ENCODE measurements at places on chromosomes 13 and 19.

DNA sequence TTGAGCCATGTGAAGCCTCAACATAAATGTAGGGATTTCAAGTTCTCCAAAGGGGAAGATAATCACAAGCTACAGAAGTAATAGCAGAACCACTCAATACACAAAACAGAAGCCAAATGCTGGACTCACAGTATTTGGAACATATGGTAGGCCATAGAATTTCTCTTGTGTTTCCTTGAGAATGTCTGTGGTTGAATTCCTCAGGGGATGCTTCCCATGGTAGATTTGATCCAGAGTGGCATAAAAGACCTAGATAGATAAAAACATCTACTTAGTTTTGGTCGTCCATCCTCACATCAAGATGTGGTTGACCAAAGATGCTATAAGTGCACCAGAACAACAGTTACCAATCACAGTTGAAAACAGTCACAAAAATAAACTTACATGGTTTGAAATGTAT lies 83.4 kb downstream of the MIPEP start:
- no peak overlapping the region for H3K4me3 ChIP-seq
- no peaks in the 10 kb centered on the region for H3K27me3 ChIP-seq
- H3K4me1 ChIP-seq = no peaks in the 10 kb centered on the region
- H3K27ac ChIP-seq = no peak overlapping the region
- DNase-seq = no peak

GRCh38 chr13:50214514-50214913 lies 199.3 kb downstream of the KCNRG start:
- no peaks in the 10 kb centered on the region for H3K36me3 ChIP-seq
- no peak for DNase-seq
- H3K4me3 ChIP-seq = no peak overlapping the region
- H3K4me1 ChIP-seq = no peaks in the 10 kb centered on the region
- no peak overlapping the region for H3K27ac ChIP-seq

DNA sequence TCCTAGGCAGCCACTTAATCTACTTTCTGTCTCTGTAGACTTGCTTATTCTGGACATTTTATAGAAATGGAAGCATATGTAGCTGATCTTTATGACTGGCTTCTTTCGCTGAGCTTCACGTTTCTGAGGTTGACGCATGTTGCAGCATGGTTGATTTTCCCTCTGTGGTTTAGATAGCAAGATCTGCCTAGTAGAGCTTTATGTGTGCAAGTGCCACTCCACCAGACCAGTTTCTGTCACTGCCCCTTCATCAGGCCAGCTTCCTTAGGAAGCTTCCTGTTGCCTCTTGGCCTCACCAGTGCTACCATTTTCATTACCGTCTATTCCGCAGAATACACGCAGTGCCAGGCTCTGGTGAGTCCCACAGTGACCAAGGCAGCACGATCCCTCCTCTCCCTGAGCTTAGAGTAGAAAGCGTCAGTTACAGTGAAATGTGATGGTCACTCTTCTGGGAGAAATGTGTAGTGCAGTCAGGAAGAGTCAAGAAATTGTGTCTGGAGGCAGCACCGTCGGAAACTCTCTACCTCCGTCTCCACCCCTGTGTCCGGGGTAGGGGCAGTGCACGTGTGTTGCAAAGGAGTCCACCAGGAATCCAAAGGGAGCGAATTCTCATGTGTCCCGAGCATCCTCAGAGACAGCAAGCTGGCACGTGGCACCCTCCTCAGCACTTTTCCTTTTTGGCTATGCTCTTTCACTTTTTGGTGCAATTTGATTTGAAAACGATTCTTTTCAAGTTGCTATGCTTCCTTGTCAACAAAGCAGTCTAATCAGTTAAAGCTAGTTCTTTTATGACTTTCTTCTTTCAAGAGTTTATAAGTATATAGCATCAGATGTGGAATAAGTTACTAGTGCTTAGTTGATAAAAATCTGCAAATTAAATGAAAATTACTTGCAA lies 45.4 kb upstream of the GPR183 start:
- no peak overlapping the region for H3K27ac ChIP-seq
- no peaks in the 10 kb centered on the region for H3K27me3 ChIP-seq
- H3K4me3 ChIP-seq = no peak overlapping the region
- H3K4me1 ChIP-seq = no peaks in the 10 kb centered on the region

DNA sequence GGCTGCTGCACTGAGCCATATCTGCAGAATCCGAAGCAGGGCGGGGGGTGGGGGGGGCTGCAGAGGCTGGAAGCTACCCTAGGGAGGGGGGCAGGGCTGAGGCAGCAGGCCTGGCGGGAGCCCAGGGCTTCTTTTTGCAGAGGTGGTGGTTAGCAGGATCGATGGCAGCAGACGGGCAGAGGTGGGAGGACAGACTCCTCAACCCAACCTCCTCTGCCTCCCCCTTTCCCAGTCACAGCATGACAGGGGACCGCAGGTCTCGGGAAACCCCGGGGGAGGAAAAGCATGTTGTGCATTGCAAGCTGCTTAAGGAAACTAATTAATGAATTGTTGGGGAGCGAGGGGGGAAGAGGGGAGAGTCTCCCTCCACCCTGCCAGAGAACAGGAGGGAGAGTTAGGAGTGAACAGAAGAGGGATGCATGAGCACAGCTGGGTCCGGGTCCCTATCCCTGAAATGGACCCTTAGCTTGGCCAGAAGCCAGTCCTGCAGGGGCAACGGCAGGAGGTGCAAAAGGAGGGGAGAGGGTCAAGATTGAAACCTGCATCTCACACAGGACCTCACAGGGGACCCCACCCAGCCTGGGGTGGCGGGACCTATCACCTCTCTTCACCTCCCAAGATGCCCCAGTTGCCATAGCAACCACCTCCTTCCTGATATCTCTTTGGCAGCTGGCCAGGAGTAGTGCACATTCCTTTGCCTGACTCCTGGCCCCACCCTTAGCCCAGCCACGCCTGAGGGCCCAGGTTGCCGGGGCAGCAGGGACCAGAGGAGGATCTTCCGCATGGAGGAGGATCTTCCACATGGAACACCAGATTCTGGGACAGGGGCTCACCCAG lies 1.8 kb downstream of the FXYD7 start:
- no peaks in the 10 kb centered on the region for H3K27me3 ChIP-seq
- DNase-seq = no peak
- H3K36me3 ChIP-seq = no peaks in the 10 kb centered on the region
- no peak overlapping the region for H3K27ac ChIP-seq

GRCh38 chr19:38316477-38317067 lies 825 bp upstream of the YIF1B start:
- H3K27ac ChIP-seq = peak overlapping the region; percentile 73
- DNase-seq = no peak
- H3K36me3 ChIP-seq = no peaks in the 10 kb centered on the region
- H3K4me1 ChIP-seq = peaks cover 34% of the 10 kb centered on the region

DNA sequence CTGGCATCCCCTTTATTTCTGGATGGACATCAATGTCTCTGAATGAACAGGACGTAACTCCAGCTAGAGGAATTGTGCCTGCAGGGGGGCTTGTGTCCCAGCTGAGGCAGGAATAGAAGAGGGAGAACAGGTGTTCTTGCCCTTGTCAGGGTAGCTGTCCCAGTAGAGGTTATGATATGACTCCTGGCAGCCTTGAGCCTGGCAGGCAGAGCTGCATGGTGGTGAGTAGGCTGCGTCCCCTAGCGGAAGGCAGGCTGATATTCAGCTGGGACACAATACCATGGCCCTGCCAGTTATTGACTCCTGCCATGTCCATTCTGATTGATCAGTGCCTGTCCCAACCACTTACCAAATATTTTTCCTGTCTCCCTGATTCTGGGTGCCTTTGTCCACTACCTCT lies 197.2 kb downstream of the RAP2A start:
- no peaks in the 10 kb centered on the region for H3K27me3 ChIP-seq
- H3K27ac ChIP-seq = no peak overlapping the region
- H3K36me3 ChIP-seq = no peaks in the 10 kb centered on the region
- no peaks in the 10 kb centered on the region for H3K4me1 ChIP-seq
- no peak for DNase-seq
- H3K4me3 ChIP-seq = no peak overlapping the region

- no peak overlapping the region for H3K4me3 ChIP-seq
- H3K4me1 ChIP-seq = no peaks in the 10 kb centered on the region
- no peak overlapping the region for H3K27ac ChIP-seq
- H3K27me3 ChIP-seq = no peaks in the 10 kb centered on the region
- H3K36me3 ChIP-seq = no peaks in the 10 kb centered on the region
These were observed 175.4 kb downstream of the DLEU7 start for GRCh38 chr13:50668049-50668448.

DNA sequence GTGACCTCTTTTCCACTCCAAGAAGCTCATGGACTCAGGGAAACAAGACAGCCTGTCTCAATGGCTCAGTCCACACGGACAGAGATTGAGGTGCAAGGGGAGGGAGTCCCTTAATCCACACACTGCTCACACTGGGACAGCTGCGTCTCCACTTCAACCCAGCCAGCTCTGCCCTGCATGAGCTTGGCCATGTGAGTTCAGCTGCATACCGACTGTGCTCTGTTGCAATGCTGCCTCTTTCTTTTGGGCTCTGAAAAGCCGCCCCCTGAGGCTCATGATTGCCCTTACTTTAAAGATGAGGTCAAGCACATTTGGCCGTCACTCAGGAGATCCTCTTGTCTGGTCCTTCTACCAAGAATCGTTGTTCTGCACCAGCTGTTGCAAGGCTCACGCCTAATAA lies 64.8 kb upstream of the KCTD15 start:
- H3K4me3 ChIP-seq = no peak overlapping the region
- no peaks in the 10 kb centered on the region for H3K36me3 ChIP-seq
- H3K4me1 ChIP-seq = peaks cover 7% of the 10 kb centered on the region
- H3K27me3 ChIP-seq = peaks cover 25% of the 10 kb centered on the region
- no peak overlapping the region for H3K27ac ChIP-seq

DNA sequence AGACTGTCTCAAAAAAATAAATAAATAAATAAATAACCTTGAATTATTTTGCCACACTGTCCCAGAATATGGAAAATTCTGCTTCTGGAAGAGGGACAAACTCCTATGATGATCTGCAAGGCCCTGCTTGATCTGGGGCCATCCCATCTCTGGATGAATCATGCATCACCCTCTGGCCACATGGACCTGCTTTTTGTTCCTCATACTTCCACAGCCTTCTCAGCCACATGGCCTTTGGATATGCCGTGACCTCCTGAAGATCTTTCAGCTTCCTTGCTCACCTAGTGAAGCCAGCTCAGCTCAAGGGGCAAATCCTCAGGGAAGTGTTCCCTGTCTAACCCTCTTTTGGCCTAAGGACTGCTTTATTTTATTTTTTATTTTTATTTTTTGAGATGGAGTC lies 10.3 kb downstream of the IER2 start:
- no peaks in the 10 kb centered on the region for H3K36me3 ChIP-seq
- no peak for DNase-seq
- H3K4me1 ChIP-seq = peaks cover 37% of the 10 kb centered on the region
- H3K27ac ChIP-seq = no peak overlapping the region

DNA sequence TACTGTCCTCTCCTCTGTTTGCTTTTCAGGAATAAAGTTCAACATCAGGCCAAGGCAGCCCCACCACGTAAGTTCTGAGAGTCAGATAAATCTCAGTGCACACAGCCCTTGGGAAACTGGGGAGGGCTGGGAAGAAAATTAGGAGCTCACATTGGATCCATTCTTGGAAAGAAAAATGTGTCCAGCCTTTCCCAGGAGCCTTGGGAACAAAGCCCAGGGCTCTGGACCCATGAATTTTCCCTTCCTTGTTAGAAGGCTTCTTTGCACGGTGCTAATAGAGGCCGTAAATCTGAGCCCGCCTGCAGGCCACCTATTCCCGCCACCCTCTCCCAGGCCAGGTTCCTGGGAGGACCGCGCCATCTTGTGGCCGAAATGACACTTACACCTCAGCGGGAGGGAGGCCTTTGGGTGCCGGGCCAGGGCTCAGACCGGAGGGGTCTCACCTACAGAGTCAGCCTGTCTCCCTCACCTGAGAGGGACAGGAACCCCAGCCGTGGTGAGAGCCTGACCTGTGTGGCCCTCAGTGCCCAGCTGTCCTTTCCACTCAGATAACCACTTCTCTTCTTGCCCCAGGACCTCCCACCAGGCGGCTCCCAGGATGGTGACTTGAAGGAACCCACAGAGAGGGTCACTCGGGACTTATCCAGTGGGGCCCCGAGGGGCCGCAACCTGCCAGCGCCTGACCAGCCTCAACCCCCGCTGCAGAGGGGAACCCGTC lies 25.1 kb upstream of the KCTD15 start:
- H3K27ac ChIP-seq = no peak overlapping the region
- DNase-seq = peak; percentile 77
- H3K36me3 ChIP-seq = no peaks in the 10 kb centered on the region

DNA sequence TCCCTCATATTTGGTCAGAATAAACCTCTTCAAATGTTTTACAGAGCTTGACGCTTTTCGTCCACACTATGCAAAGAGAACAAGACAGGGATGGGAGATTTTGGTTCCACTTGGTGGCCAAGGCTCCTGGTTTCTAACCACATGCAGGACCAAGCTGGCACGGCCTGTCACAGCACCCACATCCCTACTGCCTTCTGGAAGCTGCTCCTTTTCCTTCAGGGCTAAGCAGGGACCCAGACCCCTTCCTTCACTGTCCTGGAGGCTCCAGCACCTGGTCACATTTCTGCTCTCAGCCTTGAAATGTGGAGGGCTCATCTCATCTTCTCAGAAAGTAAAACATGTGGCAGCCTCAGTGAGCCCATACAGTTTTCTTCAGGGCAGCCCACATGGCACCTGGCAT lies 50.4 kb upstream of the ARHGEF7 start:
- H3K4me1 ChIP-seq = peaks cover 7% of the 10 kb centered on the region
- H3K36me3 ChIP-seq = no peaks in the 10 kb centered on the region
- no peak overlapping the region for H3K27ac ChIP-seq
- H3K4me3 ChIP-seq = no peak overlapping the region
- no peaks in the 10 kb centered on the region for H3K27me3 ChIP-seq

DNA sequence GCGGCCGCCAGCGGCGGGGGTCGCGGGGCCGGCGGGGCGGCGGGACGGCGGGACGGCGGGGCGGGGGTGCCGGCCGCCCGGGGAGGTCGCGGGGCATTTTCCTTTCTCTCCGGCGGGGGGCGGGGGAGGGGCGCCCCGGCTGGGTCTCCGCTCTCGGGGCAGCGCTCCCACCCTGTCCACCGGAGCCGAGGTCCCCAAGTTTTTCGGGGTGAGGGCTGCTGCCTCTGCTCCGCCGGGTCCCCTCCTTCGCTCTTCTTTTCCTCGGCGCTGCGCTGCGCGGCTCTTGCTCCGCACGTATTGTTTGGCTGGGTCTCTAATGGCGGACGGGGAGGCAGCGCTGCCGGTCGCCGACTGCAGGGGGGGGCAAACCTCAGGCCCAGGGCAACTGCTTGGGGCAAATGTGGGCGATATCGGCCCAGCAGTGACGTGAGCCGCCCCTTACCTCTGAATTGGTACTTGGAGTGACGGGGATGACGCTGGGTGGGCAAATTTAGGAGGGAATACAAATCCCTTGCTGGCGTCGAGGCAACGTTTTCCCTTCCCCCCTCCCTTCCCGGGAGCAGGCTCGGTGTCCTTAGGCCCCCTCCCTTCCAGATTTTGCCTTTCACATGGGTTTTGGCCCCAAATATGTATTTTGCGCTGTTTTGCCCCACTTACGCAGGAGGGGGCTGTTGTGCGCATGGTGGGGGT lies 759 bp downstream of the ZMYM2 start:
- H3K4me3 ChIP-seq = peak overlapping the region; percentile 93
- H3K4me1 ChIP-seq = peaks cover 15% of the 10 kb centered on the region
- H3K27me3 ChIP-seq = no peaks in the 10 kb centered on the region

DNA sequence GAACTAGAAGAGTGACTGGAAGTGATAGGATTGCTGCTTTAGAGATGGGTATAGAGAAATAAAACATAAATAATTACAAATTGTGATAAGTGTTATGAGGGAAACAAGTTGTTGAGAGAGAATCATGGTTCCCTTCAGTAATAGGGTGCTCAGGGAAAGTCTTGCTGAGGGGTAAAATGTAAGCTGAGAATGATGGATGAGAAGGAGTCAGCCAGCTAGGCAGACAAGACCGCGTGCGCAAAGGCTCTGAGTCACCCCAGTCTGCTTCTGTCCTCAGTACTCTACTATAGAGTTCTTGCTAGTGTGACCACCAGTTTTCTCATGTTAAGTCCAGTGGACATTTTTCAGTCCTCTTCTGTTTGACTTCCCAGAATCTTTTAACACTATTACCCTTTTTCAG lies 39.5 kb downstream of the PCCA start:
- no peak overlapping the region for H3K27ac ChIP-seq
- no peaks in the 10 kb centered on the region for H3K4me1 ChIP-seq
- DNase-seq = no peak
- no peaks in the 10 kb centered on the region for H3K27me3 ChIP-seq
